Hepatocyte (in vitro differentiated cells): ENCODE measurements at places on chromosomes 2 and 18. TPM values are rescaled to one million over a fixed set of nuclear protein-coding genes. Genes with fewer than 3 reads are reported as not detected.
A peak's percentile ranks its signal among the peaks of the same experiment; 100 is the strongest.

MEP1B gene
- polyA plus RNA-seq, result 0.22 TPM in 1 of 2 replicates, not detected in the other

DNA sequence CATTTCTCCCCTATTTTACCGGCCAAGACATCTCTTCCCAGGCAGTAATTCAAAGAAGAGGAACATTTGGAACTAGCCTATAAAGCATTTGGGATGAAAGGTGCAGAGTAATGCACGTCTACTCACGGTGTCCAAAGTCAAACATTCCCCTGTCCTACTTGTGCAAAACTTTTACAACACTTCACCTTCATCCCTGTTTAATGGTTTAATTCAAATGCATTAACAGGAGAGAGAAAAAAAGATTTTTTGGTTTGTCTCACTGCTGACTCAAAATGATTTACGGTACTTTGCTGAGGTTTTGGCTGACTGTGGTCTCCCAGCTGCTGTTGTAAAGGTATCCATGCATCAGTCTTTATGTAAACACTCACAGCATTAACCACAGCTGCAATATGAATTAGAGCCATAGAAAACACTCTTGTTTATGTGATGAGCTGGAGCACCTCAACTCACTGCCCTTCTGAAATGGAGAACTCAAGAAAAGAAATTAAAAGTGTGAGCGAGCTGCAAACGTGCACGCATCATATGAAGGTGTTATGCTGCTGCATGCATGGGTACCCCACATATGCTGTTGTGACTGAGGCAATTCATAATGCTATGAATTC, 220.5 kb downstream of the PIEZO2 start:
- no peak for DNase-seq

KCNJ3 gene
- 0.04 and 0.19 TPM in 2 replicates for polyA plus RNA-seq

- DNase-seq, result no peak
Observed at GRCh38 chr2:23690421-23691105, 236.4 kb downstream of the ATAD2B start.

PRSS56 gene
- not detected in 2 replicates for polyA plus RNA-seq

GRCh38 chr2:241304039-241304670, 11.3 kb downstream of the HDLBP start:
- no peak for DNase-seq

DNA sequence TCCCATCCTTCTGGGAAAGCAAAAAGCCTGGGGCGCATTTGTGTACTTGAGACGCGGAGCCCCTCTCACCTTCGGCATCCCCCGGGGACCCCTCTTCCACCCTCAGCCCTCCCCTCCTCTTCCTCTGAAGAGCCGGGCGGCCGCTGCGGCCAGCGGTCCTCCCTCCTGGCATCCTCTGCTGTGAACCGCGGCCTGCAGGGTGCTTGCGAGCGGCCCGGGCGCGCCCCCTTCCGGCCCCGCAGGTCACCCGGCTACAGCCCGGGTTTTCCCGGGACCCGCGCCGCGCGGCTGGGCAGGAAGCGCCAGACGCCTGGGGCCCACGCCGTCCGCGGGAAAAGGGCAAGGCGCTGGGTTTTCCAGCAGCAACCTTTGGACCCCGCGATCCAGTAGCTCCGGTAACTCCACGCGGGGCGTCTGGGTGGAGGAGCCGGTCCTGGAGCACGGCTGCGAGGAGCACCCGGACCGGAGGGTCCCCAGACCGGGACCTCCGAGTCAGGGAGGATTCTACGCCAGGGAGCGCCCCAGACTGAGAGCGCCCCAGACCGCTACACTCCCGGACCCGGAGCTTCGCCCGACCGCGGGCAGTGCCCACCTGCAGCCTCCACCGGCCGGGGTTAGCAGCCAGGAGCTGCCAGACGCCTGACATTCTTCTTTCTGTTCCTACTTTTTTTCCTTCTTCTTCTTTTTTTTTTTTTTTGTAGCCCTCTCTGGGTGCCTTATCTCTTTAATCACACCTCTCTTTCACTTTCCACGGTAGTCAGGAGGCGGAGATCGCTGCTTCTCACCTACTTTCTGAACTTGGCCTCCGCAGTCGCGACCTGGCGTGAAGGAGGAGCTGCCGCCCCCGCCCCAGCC, at the start of gene IL18R1:
Gene IL18R1, plus strand, starts transcription at position 271 of the 855 bp plus-strand sequence. CDS start 6,865 bp downstream, outside the sequence.
- peak; percentile 92 for DNase-seq

GRCh38 chr18:62904396-62905285, 189.3 kb downstream of the PHLPP1 start:
- DNase-seq, result no peak

GRCh38 chr2:190526105-190526750, 8.3 kb downstream of the NEMP2 start:
- DNase-seq, result no peak

DNA sequence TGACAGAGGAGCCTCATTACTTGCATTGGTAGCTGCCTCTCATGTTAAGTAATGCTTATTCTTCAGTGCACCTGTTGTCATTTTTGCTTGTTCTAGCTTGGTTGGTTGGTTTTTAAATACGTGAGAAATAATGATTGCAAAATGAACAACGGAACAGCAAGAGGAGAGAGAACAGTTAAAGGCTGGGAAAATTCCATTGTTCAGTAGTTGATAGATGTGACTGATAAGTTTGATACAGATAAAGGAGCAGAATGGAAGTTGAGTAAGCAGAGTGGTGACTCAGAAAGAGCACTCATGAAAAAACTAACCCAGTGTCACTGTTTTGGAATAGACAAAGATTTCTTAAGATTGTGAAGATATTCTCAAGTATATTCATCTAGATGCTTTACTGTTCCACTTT, 50.5 kb downstream of the MTA3 start:
- DNase-seq, result no peak

DNA sequence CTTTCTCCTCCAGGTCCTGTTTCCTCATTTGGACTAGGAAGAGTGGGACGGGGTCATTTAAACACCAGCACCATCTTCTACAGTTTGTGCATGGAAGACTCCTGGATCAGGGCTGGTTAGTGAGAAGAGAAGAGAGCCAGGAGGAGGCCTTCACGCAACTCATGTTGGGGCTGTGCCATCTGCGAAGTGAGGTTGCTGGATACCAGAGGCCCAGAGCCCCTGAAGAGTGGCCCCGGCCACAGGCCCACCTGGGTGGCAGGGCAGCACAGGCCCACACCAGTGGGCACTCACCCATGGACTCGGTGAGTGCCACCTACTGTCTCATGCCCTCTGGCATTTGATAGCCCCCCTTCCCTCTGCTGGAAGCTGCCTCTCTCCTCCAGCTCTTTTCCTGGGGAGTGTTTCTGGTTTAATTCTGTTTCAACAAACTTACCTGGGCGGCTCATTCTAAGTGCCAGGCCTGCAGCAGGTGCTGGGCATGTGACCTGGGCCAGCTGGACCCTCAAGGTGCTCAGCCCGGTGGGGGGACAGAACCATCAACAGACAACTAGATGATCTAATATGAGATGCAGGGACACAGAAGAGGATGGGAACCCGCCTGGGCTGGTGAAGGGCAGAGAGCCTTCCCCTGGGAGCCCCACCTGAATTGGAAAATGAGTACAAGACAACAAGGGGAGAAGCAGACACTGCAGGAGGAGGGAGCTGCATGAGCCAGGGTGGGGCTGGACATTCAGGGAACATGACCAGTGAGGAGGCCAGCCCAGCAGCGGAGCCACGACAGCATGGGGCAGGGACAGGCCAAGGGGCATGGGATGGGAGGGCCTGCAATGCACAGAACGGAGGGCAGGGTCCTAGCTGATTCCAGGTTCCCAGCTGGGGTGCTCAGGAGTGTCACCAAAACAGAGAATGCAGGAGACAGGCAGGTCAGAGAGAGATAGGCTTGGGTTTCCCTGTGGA, 70.6 kb downstream of the MARCO start:
- DNase-seq, result no peak

- DNase-seq, result peak; percentile 24
Observed at GRCh38 chr2:157024129-157024528, 233.4 kb upstream of the GALNT5 start.

DNA sequence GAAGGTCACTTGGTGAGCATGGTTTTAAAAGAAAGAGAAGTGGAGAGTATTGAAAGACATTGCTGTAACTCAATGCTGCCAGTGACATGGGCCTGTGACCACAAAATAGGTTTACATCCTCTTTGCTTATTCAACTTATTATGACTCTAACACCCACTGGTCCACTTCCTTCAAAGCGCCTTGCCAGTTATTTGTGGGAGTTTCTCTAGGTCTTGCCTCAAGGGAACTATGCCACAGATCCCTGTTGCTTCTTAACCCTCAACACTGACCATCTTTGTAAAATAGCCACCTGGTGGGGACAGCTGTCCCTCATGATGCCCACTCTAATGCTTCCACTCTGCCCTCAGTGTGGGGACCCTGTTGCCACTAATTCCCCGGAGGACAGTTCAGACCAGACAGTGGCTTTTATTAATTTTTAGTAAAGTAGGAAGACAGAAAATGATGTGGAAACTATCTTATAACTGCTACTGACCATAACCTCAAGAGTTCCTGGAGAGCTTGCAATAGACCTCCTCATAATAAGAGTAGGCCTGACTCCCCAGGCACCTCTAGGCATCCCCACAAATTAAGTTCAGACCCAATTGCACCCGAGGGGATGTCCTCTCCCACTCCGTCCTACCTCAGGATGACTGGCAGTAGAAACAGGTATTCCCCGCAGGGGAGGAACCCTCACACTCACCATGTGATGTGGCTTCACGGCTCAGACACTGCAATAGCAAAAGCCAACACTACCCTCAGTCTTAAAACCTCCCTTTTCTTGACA, 31.3 kb upstream of the SLC25A52 start:
- DNase-seq, result no peak

GRCh38 chr2:107027810-107028209, 141.8 kb upstream of the ST6GAL2 start:
- DNase-seq, result no peak

GRCh38 chr2:135525786-135526185, 5.2 kb downstream of the ZRANB3 start:
- no peak for DNase-seq

DNA sequence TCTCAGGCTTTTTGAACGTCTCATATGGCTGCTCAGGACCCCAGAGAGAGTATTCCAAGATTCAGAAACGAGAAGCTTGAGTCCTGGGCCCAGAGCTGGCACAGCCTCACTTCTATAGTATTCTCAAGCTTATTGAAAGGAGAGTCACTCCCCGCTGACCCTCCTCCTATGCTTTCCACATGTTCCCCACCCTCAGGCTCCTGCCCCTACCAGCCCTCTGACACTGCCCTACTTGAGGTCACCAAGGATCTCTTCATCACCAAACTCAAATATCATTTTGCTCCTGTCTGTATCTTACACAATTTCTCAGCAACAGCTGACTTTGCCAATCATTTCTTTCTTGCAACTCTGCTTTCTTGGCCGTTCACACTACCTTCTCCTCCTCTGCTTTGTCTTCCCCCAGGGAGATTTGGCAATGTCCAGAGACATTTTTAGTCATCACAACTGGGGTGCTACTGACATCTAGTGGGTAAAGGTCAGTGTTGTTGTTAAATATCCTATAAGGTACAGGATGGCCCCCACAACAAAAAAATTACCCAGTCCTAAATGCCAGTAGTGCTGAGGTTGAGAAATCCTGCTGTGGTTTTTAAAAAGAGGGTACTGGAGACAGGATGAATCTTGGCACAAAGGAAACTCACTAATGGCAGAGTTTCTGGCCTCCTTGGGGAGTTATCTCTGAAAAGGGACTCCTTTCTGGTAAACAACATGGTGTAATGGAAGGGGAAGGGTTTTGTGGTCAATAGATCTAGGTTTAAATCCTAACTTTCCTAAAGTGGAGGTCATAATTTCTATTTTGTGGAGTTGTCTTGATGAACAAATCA, 26.9 kb upstream of the INSIG2 start:
- DNase-seq, result no peak

GRCh38 chr18:21057112-21057511, 54.5 kb downstream of the ROCK1 start:
- no peak for DNase-seq

DNA sequence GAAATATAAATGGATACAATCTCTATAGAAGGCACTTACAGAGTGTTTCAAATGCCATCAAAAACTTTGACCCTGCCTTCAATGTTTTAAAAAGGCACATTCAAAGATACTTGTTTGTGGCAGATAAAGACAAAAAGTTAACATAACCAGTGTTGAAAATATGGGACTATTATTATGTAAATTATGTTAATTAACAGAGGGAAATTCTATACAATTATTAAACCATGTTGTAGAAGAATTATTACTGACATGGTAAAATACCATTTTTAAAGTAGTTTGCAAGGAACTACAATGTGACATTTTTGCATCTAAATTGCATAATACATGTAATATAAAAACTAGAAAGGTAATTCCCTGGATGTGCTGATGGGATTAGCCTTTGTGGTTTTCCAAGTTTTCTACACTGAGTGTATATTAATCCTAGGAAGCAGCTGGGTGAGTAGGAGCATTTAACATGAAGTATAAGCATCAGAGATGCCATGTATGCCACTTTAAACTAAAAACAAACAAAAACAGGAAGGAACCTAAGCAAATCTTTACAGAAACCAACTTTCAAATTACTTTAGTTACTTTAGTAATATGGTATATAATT, 21.7 kb downstream of the MIB1 start:
- no peak for DNase-seq

WIPF1 gene
- polyA plus RNA-seq, result 32.3 and 32.7 TPM in 2 replicates

DNA sequence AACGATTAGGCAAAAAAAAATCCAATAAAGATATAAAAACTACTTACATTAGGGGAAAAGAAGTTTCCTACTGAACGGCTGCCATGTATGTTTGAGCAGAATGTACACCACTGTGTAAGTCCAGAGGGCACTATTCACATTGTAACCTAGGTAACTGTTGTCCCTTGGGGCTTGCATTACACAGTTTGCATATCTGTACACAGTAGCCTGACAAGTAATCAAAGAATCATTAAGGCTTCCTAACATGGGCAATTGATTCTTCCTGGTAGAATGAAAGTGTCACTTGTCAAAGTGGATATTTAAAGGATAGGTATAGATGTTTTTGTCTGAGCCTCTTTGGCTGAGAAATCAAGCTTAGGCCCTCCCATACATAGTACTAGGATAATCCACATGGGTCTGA, 39.1 kb downstream of the PLEK start:
- DNase-seq, result no peak

- no peak for DNase-seq
Observed at GRCh38 chr2:176283291-176284068, 14.2 kb downstream of the MTX2 start.

CDH19 gene
- polyA plus RNA-seq, result not detected in 2 replicates

GRCh38 chr2:108446703-108447102, 2.3 kb upstream of the GCC2 start:
- DNase-seq, result no peak

M1AP gene
- polyA plus RNA-seq, result 0.30 and 1.2 TPM in 2 replicates

- no peak for DNase-seq
Observed at GRCh38 chr2:195505701-195506100, 151.3 kb upstream of the SLC39A10 start.

TLK1 gene
- 9.2 and 13.0 TPM in 2 replicates for polyA plus RNA-seq

DNA sequence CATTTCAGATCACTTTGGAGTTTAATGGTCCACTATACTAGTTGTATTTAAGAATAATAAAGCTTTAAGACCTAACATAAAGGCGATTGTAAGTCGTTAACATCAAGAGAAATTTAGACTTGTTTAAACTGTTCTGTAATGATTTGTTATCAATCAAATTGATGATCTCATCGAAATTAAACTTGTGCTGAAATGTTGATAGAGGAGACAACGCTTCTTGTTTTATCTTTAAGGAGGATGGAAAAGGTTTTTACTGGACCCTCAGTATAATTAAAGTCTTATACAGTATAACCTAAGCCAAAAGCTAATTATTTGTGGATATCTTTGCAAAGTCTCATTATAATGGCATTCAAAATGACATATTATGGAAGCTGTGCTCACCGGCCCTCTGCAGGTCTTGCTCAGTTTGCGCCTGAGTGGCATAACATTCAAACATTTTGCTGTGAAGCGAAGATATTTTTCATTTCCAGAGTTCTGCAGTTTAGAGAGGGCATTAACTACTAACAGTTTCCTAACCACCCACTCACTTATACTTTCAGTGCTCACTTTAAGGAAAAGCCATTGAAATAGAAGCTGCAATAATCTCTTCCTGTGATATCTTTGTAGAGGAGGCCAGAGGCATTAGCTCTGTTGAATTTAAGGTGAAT, 1.4 kb upstream of the SERTAD2 start:
- peak; percentile 46 for DNase-seq
